ENCODE measurements at places on chromosomes 5 and 9. TPM values are rescaled to one million over a fixed set of nuclear protein-coding genes. Genes with fewer than 3 reads are reported as not detected.

MEGF10 gene
- total RNA-seq, result 0.14 TPM

CCL28 gene
- 1.5 TPM for total RNA-seq

INSL4 gene
- not detected for total RNA-seq

FBLL1 gene
- 1.1 TPM for total RNA-seq

SLC46A2 gene
- total RNA-seq, result not detected

SLC6A7 gene
- not detected for total RNA-seq

S100Z gene
- total RNA-seq, result not detected

CYLC2 gene
- not detected for total RNA-seq

NRARP gene
- total RNA-seq, result 0.30 TPM

GAS1 gene
- 12.1 TPM for total RNA-seq

MAMDC2 gene
- total RNA-seq, result 0.30 TPM

FIBCD1 gene
- 26.0 TPM for total RNA-seq

FBN2 gene
- total RNA-seq, result 217 TPM

MAMDC4 gene
- 4.0 TPM for total RNA-seq

CCDC171 gene
- total RNA-seq, result 2.4 TPM

ZNF300 gene
- 7.4 TPM for total RNA-seq

MOB3B gene
- total RNA-seq, result 0.30 TPM

TTC16 gene
- total RNA-seq, result 0.05 TPM

PRDM9 gene
- total RNA-seq, result not detected

Data from smooth muscle cell of the umbilical artery (primary cell).